ENCODE measurements at places on chromosomes 12 and 14.

GRCh38 chr14:101031186-101031585 is 127.7 kb upstream of the RTL1 start:
- DNase-seq, result no peak

- no peak for DNase-seq
These were observed 41.4 kb upstream of the MANSC4 start for GRCh38 chr12:27821259-27821973.

DNA sequence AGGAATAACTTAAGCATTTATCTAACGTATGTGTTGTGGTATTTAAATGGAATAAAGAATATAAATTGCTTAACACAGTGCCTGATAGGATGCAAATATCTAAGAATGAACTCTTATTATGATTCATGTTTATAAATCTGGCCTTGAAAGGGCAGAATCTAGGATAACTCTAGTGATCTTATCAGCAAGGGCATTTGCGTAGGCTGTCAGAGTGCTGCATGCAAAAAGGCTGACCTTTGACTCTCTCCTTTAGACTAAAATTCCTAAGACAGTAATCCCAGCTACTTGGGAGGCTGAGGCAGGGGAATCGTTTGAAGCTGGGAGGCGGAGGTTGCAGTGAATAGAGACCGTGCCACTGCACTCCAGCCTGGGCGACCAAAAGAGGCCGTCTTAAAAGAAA is 31.3 kb upstream of the ANP32D start:
- DNase-seq, result no peak

DNA sequence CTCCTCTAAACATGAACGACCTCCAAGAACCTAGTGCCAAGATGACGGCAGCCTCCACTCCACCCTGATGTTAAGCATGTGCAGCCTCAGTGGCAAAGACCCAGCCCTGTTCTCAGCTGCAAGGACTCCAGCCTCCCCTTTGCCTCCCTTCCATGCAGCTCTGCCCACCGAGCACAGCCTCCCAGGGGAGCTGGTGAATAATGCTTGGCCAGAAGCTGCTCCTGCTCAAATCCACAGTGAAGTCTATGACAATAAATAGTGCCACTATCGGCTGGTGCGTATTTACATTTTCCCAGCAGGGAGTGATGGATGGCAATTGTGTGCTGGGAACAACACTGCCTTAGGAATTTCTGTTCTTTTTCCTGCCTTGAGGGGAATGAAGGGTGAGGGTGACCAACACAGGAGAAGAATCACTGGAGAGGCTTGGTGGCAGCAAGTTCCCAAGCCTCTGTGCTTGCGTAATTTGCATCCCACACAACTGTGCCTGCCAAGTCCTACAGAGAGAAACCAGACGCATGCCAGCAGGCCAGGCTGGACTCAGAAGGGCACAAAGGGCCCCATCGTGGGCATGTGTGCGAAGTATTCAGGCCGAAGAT is 29.9 kb upstream of the TC2N start:
- peak; percentile 80 for DNase-seq

DNA sequence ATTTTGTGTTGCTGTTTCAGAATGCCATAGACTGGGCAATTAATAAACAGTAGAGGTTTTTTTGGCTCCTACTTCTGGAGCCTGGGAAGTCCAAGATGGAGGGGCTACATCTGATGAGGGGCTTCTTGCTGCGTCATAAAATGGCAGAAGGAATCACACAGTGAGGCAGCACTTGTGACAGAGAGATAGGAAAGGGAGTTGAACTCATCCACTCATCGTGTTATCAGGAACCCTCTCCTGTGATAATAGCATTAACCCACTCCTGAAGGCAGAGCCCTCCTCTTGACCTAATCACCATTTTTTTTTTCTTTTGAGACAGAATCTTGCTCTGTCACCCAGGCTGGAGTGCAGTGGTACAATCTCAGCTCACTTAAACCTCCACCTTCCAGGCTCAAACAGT is 9.7 kb downstream of the TDG start:
- no peak for DNase-seq

GRCh38 chr12:91774434-91774921 is 371.2 kb downstream of the BTG1 start:
- DNase-seq, result no peak

DNA sequence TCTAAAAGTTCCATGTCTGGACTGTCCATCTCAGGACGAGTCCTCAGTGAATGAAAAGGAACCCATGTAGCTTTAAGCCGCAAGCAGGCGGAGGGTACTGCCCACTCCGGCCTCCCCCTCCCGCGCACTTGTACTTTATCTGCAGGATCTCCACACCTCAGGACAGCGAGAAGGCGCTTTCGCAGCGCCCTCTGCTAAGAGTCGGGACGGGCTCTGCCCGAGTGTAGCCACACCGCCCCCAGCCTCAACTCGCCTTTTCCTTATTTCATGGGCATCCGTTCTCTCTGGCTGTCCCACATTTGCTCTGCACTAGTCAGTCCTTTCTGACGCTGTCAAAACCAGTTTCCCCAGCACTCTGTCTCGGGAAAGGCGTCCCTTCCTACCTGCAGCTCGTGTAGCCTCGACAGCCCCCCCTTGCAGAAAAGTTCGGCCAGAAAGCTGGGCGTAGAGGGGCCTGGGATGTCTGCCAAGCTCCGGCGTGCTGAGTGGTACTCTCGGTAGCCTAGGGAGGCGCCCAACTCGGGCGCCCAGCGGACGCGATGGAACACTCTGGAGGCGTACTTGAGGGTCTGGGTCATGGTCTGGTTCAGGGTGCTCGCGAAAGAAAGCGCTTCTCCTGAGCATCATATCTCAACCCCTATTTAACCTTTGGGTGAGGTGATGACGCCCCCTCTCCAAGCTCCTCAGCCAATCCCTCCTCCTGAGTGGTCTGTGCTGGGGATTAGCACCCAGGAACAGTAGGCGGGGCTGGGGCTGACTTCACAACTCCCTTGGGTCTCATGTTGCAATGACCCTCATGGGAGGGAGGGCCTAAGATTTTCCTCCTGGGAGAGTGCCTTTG is at the start of gene CYP27B1:
Gene CYP27B1, minus strand, starts transcription at position 615 of the 841 bp plus-strand sequence. Its CDS starts 37 bp downstream, at position 578.
- peak; percentile 64 for DNase-seq

GRCh38 chr12:57380300-57380699 is 50.5 kb downstream of the R3HDM2 start:
- DNase-seq, result no peak

GRCh38 chr12:115132145-115132544 is 448.2 kb upstream of the TBX3 start:
- DNase-seq, result no peak

DNA sequence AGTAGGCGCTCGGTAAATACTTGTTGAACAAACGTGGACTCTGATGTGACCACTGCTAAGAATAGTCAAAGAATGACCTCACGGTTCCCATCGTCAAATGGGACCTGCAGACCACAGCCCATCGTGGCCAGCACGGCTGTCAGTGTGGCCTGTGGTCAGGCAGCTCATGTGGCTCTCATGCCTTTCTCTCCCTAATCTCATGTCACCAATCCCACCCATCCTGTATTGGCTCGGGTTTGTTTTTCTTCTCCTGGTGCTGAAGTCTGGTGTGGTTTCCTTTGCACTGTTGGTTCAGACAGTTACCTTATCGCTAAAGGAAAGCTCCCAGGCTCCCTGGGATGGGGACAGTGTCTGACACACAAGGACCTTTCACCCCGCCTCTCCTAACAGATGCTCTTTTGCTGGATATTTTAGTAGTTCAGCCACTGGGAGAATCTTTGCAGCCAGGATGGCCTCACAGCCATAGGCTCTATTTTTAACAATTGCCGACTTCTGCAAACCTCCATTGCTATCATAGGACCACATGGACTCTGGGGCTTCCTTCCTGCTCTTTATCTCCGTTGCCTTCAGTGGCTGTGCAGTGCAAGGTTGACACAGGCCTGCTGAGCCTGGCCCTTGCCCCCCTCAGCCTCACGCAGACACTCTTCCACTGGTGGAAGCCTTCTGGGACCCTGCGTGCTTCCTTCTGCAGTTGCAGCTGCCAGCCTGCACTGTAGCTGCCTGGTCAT is 293.1 kb upstream of the FKBP4 start:
- DNase-seq, result no peak

Measured in lower lobe of right lung (tissue), 2 donors.